ENCODE measurements at places on chromosomes 7 and 10. TPM values are rescaled to one million over a fixed set of nuclear protein-coding genes. Genes with fewer than 3 reads are reported as not detected.

- no peak for DNase-seq
- peaks cover 1% of the 10 kb centered on the region for H3K4me1 ChIP-seq
- H3K36me3 ChIP-seq: no peaks in the 10 kb centered on the region
- H3K27me3 ChIP-seq: no peaks in the 10 kb centered on the region
Observed at GRCh38 chr7:144786522-144786921, 49.3 kb downstream of the TPK1 start.

- H3K36me3 ChIP-seq: no peaks in the 10 kb centered on the region
- H3K27me3 ChIP-seq: peaks cover 83% of the 10 kb centered on the region
- H3K4me3 ChIP-seq: no peak overlapping the region
- peaks cover 6% of the 10 kb centered on the region for H3K4me1 ChIP-seq
- H3K27ac ChIP-seq: no peak overlapping the region
Observed at GRCh38 chr10:23198610-23198939, 6.5 kb downstream of the PTF1A start.

DNA sequence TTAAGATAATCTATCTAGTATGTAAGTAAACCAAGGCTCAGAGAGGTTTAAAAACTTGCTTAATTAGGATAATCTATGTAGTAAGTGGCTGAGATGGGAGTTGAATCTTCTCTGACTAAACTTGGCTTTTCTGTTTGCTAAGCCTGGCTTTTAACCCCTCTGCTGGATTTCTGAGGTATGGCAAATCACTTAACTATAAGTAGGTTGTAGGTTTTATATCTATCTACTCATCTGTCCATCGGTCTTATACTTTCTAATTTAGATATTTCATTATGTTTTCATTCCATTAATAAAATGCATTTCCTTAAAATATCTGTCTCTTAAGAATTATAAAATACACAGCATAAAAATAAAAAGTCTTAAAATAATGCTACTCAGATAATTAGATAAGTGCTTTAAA, 59.4 kb downstream of the ST7 start:
- no peak overlapping the region for H3K27ac ChIP-seq
- H3K36me3 ChIP-seq: peaks cover 2% of the 10 kb centered on the region
- peaks cover 41% of the 10 kb centered on the region for H3K27me3 ChIP-seq

DNA sequence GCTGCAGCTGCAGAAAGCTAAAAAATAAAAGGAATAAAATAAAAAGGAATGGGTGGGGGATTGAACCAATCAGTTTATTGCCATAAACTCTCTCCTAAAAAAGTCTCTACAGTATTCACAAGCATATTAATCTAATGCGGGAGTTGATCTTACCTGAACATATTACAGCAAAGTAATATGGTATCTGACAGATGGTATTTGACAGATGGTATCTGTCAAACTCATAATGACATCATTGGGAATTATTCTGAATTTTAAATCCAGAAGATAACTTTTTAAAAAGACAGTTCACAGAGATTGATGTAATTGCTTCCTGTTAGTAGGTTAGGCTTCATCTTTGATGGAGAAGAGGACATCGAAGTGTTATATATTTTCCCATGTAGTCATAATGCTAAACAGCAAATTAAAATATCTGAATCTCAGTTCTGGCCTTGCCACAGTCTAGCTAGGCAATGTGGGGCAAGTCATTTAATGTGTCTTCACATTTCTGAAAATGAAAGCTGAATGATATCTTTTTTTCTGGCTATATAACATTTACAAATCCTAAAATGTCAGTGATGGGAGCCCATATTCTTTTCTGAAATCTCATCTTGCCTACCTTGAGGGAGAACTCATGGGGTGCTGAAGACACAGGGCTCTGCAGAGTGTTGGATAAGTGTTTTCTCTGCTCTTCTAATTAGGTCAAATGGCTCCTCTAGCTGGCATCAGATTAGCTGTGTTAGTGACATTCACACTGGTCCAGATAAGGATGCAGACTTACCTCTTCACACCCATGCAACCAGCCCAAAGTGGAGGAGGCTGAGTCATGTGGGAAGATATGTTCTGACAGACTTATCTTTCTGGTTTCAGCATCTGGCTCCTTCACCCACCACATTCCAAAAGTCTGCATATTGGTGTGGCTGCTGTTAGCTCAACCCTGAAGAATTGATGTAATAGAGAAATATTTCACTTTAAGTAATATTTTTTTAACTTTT, 2.1 kb upstream of the LIPM start:
- peaks cover 5% of the 10 kb centered on the region for H3K4me1 ChIP-seq
- H3K27ac ChIP-seq: no peak overlapping the region
- no peak for DNase-seq
- H3K36me3 ChIP-seq: no peaks in the 10 kb centered on the region

DNA sequence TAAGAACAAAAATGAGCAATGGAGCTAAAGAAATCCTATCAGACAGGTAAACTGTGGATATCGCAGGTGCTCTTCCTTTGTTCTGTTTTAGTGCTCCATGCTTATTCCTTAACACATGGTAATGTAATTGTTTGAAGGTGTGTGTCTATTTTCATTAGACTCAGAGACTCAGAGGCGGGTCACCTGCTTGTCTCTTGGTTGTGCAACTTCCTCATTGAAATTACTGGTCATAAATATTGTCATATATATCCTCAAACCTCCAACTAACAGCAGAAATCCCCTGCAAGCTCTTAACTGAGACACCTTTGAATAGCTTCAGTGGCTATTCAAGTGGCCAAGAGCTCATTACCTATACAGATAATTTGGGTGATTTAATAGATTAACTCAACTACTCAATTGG, 177.2 kb downstream of the PTN start:
- no peaks in the 10 kb centered on the region for H3K27me3 ChIP-seq
- no peak overlapping the region for H3K4me3 ChIP-seq
- no peaks in the 10 kb centered on the region for H3K4me1 ChIP-seq
- H3K36me3 ChIP-seq: no peaks in the 10 kb centered on the region
- H3K27ac ChIP-seq: no peak overlapping the region

DNA sequence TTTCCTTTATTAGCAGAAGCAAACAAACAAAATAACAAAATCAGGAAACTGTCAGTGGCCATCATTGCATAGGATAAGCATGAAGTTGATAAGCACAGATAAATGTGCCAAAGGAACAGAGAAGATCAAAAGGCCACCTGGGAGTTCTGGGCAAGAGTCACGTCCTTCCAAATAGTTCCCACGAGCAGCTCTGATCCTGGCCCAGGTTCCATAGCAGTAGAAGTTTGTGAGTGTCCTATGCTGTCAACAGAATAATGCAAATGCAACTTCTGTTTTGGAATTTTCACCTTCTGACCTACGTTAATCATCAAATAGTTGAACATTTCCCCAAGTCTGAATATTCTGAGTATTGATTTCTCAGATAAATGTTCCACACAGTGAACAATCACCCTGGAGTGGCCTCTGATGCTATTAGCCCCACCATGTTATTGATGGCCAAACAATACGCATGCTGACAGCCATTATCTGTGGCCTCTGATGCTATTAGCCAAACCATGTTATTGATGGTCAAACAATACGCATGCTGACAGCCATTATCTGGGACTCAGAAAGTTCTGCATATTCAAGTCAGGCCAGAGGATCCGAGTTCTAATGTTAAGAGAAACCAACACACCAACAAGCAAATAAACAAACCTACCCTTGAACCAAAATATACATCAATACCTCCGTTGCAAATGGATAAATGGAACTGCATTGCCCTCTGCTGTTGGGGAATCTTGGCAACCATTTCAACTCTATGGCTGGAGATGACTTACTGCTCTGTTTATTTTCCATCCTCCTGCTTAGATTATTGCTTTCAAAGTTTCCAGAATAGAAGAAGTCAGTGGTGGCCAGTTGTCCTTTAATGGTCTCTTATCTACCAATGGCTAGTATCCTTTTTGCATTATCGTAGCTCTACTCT, 63.3 kb downstream of the MRC1 start:
- H3K4me1 ChIP-seq: no peaks in the 10 kb centered on the region
- no peaks in the 10 kb centered on the region for H3K36me3 ChIP-seq
- DNase-seq: no peak
- no peak overlapping the region for H3K4me3 ChIP-seq
- H3K27me3 ChIP-seq: no peaks in the 10 kb centered on the region

GRCh38 chr7:16616122-16616521, 29.4 kb downstream of the ANKMY2 start:
- H3K27me3 ChIP-seq: no peaks in the 10 kb centered on the region
- H3K36me3 ChIP-seq: peaks cover 24% of the 10 kb centered on the region
- peaks cover 14% of the 10 kb centered on the region for H3K4me1 ChIP-seq
- no peak overlapping the region for H3K27ac ChIP-seq
- H3K4me3 ChIP-seq: no peak overlapping the region
- no peak for DNase-seq

GRCh38 chr7:98862716-98863420, 6.9 kb downstream of the TMEM130 start:
- no peaks in the 10 kb centered on the region for H3K36me3 ChIP-seq
- H3K4me3 ChIP-seq: no peak overlapping the region
- DNase-seq: no peak
- peaks cover 7% of the 10 kb centered on the region for H3K27me3 ChIP-seq

DNA sequence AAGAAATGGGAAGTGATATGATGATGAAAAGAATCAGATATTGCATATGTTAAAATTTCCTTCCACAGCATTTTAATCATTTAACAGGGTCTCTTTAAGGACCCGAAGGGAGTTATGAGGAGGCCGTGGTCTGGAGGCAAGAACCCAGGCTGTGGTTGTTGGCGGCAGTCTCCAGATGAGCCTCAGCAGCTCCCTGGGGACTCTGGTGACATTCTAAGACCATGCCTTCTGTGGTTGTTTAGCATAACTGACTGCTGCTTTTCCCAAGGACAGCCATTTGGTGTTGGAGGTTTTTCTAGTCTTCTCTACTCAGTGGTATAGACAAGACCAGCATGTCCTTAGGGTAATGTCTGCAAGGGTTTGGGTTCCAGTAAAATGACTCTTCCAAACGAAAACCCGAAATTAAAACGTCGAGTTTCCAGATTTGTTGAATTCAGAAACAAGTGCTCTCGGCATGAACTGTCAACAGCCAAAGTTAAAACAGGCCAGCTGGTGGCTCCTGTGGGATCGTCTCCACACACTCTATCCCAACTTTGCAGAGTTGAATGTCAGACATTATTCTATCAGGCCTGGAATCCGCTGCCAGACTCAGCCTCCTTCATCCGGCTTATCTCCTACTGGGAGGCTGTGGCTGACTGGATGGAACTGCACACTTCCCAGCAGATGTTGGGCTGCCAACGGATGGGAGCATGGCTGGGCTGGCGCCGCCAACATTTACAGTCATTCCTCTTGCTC, 183.1 kb downstream of the TAX1BP1 start:
- no peak overlapping the region for H3K27ac ChIP-seq
- H3K36me3 ChIP-seq: no peaks in the 10 kb centered on the region
- no peak for DNase-seq

DNA sequence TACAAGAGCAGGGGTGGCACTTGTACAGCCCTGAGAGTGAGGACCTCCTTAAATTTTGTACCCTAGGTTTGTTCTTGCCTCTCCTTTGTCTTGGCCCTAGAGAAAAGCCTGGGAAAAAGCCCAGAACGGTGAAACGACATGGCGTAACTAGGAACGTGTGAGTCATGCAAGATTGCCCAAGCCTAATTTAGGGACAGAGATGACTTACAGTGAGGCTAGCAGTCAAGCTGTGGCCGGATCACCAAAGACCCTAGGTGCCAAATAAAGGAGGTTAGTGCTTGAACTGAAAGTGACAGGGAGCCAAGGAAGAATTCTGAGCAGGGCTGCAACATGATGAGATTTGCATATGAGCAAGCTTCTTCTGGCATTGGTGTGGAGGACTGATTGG, 25.1 kb downstream of the TBXAS1 start:
- DNase-seq: no peak
- no peaks in the 10 kb centered on the region for H3K27me3 ChIP-seq
- H3K4me1 ChIP-seq: peaks cover 23% of the 10 kb centered on the region
- H3K36me3 ChIP-seq: peaks cover 22% of the 10 kb centered on the region
- H3K27ac ChIP-seq: no peak overlapping the region

- H3K27ac ChIP-seq: no peak overlapping the region
- H3K4me3 ChIP-seq: no peak overlapping the region
- no peaks in the 10 kb centered on the region for H3K4me1 ChIP-seq
- DNase-seq: no peak
- H3K36me3 ChIP-seq: peaks cover 54% of the 10 kb centered on the region
Observed at GRCh38 chr7:148799893-148800555, 84.1 kb downstream of the EZH2 start.

- peak; percentile 75 for DNase-seq
- H3K4me3 ChIP-seq: no peak overlapping the region
- no peaks in the 10 kb centered on the region for H3K27me3 ChIP-seq
- H3K27ac ChIP-seq: peak overlapping the region; percentile 90
- H3K36me3 ChIP-seq: peaks cover 14% of the 10 kb centered on the region
Observed at GRCh38 chr10:33132626-33133025, 174.6 kb upstream of the ITGB1 start.

DNA sequence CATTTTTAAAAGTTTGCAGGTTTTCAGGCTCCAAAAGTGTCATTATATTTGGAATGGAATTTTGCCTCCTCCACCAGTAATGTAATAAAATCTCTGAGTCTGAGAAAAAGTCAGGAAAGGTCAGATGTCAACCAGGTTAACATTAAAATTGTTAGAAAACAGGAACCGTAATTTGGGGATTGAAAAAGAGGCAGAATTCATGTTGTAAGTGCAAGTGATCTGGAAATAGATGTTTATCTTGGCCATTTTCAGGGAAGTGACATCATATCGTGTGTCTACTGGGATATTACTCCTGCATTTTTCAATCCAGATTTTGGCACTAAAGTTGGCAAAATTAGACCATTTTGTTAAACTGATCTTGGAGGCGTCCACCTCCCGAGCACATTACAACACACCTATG, 428.5 kb upstream of the MGMT start:
- H3K4me1 ChIP-seq: peaks cover 30% of the 10 kb centered on the region
- H3K27me3 ChIP-seq: peaks cover 8% of the 10 kb centered on the region
- H3K27ac ChIP-seq: no peak overlapping the region
- H3K36me3 ChIP-seq: no peaks in the 10 kb centered on the region
- DNase-seq: no peak

DNA sequence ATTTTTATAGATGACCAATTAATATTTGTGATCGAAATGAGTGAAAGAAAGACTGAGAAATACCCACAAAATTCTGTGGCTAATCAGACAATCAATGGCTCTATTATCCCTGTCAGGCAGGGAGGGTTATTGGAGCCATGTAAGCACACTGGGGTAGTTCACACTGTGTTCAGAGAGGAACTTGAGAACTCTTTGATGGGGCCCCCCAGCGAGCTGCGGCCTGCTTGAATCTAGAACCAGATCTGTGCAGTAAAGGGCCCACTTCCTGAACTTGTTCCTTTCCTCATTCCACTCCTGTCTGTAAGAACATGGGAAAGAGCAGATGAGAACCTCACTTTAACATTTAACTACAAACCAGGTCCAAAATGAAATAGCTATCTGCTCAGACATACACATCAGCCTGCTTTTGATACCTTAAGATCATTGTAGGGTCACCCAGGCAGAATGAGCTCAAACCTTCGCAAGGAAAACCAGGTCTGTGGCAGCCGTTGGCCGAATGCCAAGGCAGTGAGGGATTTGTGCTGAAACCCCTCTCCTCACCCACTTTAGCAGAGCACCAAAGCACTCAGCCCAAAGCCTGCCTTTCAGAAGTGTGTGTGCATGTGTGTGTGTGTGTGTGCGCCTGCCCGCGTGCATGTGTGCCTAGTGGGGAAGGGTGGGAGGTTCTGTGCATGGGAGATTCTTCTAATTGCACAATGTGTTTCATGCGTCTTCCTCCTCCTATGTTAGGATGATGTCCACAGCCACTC, 365.6 kb upstream of the MGMT start:
- DNase-seq: no peak
- peaks cover 15% of the 10 kb centered on the region for H3K4me1 ChIP-seq
- no peak overlapping the region for H3K4me3 ChIP-seq
- no peaks in the 10 kb centered on the region for H3K27me3 ChIP-seq
- H3K36me3 ChIP-seq: no peaks in the 10 kb centered on the region
- H3K27ac ChIP-seq: no peak overlapping the region

Gene ERVW-1
- not detected for total RNA-seq

Gene DPYSL4
- 6.7 TPM for total RNA-seq

Gene MOGAT3
- not detected for total RNA-seq

Gene OPN4
- total RNA-seq: not detected

Gene SUPV3L1
- 34.6 TPM for total RNA-seq

Gene SPDYE2B
- not detected for total RNA-seq

Gene WNT2
- total RNA-seq: not detected

Gene CH25H
- not detected for total RNA-seq

Gene NACAD
- total RNA-seq: not detected

All from activated CD4-positive, alpha-beta memory T cell treated with anti-CD3 and anti-CD28 coated beads, Interleukin-2, amount 10 ng/mL, durations not matched to agents 7 days and 5 days (primary cell).